ENCODE measurements at places on chromosomes 12 and 14.

DNA sequence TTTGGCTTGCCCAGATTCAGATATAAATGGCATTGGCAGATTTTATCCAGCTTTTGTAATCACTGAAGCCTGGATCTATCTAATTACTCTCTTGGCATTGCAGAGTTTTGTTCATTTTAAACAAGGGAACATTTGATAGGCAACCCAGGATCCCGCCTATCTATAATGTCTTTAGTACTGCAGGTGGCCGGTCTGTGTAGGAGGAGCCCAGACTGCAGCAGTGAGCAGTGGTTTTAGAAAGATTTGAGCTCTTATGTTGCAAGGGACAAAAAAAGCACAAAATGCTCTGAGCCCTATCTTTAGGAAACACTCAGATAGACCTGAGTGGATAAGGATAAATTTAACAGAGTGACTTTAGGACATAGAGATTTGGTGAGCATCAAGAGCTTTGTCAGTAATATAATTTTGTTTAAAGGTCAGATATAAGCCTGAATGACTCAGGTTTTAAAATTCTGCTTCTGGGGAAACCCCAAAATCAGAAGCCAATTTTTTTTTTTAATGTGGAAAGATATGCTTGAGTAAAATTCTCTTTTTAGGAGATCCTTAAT is 165.5 kb downstream of the SLC5A8 start:
- no peak for DNase-seq

- DNase-seq: no peak
Observed at GRCh38 chr12:107277855-107278254, 184.5 kb upstream of the CRY1 start.

GRCh38 chr14:57652769-57653168 is 159.1 kb upstream of the CCDC198 start:
- DNase-seq: no peak

DNA sequence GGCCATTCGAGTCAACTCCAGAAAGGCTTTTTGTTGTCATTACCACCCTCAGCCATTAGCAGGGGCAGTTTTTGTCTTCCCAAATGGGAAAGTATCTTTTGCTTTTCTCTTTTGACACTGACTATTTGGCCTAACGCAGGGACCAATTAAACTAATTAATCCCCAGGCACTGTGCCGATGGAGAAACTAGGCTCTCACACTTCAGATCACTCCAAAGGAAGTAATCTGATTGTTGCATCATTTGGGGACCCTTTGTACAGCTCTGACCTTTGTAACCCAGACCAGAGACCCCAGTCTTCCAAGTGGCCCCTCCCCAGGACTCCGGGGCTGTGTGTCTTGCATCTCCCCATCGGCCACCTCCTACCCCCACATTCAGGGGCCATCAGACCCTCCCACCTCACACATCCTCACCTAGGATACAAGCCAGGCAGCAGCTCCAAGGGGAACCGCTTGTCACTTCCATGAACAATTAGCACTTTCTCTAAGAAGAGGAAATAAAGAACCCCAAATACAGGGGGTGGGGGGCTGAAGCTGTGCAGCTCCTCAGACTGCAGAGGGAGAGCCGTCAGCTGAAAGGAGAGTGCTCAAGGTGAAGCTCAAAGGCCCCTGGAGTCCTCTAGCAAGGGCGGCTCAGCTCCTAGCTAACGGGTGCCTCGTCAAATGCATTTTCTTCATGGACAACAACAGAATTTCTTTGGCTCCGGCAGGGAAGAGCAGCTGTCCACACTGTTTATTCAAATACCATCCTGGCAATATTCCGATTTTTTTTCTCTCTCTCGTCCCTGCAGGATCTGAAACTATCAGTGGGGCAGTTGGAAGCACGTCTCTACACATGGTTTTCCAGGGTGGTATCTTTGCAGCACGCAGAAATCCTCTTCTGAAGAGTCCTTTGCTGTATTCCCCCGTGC is 64.3 kb upstream of the DIO3 start:
- DNase-seq: no peak

GRCh38 chr14:97393244-97393643 is 596.1 kb downstream of the VRK1 start:
- DNase-seq: no peak

Measured in lower leg skin (tissue), 4 donors.